ENCODE measurements at places on chromosomes 5 and 9. TPM values are rescaled to one million over a fixed set of nuclear protein-coding genes. Genes with fewer than 3 reads are reported as not detected.
A peak's percentile ranks its signal among the peaks of the same experiment; 100 is the strongest.

GRCh38 chr5:37695647-37696046 is 144.2 kb downstream of the GDNF start:
- no peak for DNase-seq

GRCh38 chr5:44953078-44953477 is 144.3 kb downstream of the MRPS30 start:
- DNase-seq: no peak

GRIA1 gene
- total RNA-seq: 98.6 TPM

DNA sequence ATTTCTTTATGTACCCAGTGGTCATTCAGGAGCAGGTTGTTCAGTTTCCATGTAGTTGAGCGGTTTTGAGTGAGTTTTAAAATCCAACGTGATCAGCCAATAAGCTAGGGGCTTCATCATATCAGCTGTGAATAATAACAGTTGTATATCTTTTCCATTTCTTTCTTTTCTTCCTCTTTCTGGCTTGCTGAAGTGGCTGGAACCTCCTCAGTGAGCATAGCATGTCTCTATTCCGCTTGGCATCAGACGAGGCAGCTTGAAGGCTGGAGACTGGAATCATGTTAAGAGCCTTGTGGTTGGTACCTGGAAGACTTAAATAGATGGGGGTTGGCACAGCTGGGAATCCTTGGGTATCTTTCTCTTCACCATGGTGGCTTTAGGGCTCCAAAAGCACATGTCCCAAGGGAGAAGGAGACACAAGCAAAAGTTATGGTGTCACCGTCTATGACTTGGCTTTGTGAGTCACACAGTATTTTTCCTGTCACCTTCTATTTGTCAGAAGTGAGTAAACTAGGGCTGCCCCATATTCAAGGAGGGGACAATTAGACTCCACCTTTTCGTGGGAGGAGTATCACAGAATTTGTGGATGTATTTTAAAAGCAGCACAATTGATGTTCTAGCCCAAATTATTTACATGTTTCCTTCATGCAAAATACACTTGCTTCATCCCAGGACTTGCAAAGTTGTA is 38.0 kb upstream of the RETREG1 start:
- no peak for DNase-seq

DNA sequence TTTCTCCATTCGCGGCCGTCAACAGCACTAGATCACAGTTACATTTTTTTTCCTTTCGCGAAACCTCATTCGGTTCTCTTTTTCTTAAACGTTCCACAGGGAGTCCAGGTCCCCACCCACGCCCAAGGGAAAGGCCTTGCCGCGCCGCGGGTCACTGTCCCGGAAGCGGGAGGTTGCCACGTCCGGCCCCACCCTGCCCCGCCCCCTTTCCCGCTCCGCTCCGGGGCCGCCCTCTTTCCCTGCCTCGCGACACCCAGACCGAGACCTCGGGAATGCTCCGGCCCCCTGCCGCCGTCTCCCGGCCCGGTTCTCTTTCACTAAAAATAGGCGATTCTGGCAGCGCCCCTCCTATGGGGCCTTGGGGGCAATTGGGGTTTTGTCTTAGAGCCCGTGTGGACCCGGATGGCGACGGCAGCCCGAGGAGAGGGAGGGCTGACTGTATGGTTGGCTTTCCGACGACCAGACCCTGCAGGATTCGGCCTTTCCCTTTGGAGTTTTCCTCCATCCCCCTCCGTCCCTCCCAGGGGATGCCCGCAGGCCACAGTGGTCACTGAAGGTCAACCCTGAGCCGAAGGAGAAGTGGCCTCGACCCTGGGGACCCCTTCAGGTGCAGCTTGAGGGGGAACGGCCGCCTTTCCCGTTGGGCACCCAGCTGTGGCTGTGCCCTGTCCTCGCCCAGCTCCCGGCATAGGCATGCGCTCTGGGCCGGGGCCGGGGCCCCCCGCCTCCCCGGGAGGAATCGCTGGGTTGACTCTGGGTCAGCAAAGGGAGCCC is 2.8 kb upstream of the RACK1 start:
- DNase-seq: peak; percentile 90

DNA sequence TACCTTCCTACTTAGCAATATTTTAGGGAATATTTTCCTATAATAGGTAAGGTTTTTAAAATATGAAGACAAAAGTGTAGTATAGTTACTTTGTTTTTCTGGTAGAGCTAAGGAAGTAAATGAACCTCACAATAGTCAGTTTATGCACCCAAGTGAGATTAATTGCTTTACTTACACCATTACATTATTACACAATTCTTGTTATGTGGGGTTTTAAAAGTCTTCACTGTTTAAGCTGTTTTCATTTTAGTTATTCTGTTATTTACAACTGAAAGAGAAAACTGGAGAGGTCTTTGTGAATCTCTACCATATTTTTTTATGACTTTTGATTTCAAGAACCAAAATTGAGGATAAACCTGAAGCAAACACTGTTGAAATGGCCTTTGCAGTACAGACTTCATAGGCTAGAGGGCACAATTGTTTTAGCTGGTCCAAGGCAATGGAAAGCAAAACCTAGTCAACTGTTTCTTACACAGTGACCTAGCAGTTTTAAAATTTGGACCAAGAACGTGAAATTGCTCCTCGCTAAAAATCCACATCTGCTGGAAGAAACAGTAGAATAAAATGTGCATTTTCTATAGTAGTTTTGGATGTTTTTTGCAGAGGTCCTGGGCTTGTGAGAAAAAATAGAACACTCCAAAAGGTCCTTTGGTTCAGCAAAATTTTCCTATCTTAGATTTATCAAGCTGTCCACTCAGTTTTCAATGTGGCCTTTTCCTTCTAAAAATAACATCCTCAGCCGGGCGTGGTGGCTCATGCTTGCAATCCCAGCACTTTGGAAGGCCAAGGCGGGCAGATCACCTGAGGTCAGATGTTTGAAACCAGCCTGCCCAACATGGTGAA is 66.4 kb upstream of the FER start:
- DNase-seq: no peak

DNA sequence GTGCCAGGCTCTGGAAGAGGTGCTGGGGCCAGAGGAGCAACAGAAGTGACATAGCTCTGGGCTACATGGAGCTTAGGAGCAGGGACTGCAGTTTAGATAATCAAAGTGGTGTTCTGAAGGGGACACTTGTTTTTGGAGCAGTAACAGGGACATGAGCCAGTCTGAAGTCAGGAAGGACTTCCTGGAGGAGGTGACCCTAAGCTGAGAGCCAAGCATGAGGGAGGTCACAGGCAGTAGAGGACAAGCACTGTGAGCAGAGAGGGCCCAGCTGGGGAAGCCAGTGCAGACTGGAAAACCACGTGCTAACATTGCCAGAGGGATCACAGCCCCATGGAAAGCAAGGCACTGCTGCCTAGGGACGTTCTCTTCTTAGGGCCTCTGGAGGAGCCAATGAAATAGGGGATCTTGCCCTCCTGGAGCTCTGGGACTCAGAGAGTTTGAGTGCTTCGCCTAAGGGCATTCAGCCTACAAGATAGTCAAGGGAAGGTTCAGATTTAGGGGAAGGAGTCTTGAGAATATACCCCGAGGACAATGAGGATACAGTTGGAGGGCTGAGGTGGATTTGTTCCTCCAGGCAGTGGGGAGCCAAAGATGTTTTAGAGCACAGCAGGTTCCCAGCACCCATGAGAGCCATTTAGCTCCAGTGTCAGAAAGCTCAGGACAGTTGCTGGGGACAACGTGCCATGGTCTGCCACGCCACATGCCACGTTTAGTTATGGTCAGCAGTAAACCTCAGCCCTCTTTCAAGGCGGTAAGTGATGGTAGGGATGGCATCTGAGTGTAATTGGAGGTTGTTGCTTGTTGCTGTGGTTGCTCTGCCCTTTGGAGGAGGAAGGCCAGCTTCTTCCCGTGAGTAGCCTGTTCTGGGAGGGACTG is 40.5 kb upstream of the SH3PXD2B start:
- no peak for DNase-seq

DNA sequence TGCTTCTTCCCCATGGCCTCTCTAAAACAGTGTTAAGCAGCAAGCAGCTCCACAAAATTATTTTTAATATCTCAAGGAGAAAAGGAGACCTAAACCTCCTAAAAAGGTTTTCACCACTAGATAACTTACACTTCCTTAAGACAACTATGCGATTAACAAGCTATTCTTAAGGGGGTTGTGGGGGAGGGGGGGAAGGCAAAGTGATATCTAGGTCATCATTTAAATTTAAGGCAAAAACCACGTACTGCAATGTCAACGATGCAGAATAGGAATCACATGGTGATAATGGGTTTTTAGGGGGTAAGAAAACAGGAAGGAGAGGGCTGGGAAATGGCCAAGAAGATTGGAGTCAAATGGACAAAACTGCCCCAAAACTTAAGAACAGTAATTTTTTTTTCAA is 32.6 kb downstream of the CSNK1A1 start:
- DNase-seq: no peak

DNA sequence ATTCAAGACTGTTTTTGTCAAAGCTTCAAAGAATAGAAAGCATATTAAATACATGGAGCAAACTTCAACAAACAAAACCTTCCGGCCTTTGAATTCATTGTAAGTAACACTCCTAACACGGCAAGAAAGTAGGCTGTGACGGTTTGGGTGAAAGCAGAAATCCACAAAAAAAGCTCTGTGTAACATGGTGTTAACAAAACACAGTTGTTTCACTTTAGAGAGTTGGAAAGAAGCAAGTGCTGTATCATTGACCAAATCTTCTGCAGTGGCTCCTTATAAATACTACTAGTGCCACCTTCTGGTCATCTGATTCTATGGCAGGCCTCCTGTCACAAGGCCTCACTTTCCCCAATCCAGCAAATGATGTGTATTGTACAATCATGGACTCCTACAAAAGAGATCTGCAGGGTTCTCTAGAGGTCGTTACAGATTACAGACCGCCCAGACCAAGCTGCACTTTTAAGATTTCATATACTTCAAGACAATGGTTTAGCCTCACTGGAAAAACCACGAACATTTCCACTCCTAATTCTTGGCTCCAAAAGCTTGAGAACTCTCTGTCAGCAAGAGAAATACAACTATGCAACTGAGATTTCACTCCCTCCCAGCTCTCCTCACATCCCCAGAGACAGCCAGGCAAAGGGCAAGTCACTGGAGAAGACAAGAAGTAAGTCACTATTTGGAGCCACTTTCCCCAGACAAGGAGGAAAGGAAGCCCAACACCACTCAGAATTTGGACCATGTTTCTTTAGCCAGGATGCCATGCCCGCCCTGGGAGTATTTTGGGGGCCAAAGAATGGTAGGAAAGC is 196.2 kb downstream of the DTWD2 start:
- DNase-seq: no peak

Measured in dorsolateral prefrontal cortex (tissue), 122 donors.